ENCODE measurements at places on chromosomes 5 and 9.

DNA sequence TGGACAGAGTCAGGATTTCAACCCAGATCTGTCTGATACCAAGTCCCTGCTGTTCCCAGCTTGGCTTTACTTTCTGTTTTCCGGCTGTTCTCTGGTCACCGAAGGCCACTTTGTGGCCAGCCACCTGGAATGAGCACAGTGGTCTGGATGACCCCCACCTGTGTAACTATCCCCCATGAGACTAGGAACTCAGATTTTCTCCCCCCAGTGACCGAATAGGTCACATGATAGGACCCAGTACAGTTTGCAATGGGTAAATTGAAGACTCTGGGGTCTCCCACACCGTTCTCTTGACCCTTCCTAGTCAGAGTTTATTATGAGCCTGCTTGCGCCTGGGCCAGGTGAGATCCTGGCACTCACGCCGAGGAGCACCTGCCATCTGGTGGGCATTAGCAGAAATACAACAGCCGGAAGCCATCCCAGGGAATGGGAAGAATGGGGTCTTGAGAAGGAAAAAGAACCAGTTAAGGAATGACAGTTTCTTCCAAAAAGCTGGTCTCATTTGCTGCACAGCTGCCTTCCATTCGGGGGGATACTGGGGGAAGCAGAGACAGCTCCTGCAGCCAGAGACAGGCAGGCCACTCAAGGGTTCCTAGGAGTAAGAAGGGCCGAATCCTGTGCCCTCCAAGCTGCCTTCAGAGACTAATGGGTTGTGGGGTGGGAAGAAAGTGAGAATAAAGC is 7.1 kb downstream of the PHYHD1 start:
- peak; percentile 47 for DNase-seq

GRCh38 chr5:123429993-123430392 is 6.8 kb upstream of the CEP120 start:
- DNase-seq = no peak

DNA sequence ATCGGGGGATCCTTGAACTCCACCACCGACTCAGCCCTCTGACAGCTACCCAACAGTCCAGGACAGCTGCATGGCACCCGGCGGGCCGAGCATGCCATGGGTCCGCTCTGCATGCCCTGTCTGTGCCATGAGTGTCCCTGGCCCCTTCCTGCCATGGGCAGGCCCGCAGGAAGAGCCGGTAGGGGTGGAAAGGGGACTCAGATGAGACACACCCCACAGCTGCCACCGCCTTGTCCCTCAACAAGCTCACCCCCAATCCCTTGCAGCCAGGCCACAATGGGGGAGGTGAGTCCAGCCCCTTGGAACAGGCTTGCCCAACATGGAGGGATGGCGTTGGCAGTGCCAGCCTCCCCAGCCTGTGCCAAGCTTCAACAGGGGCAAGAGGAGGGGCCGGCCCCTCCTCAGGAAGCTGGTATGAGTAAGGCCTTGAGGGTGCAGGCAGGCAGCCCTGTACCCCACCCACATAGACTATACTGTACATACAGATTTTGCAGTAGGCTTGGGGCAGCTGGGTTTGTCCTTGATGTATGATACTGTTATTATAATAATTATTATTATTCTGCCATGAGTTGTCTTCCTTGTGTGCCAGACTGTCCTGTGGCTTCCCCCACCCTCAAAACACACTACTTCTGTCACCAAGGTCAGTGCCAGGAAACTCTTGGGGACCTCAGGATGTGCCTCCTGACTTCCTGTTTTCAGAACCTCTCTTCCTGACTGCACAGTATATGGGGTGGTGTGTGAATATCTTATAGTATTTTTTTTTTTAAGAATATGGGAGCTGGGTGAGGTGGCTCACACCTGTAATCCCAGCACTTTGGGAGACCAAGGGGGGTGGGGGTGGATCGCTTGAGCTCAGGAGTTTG is 12.0 kb upstream of the SLC34A1 start:
- DNase-seq = no peak

- DNase-seq = no peak
These were observed 20.2 kb upstream of the NREP start for GRCh38 chr5:111776913-111777781.

DNA sequence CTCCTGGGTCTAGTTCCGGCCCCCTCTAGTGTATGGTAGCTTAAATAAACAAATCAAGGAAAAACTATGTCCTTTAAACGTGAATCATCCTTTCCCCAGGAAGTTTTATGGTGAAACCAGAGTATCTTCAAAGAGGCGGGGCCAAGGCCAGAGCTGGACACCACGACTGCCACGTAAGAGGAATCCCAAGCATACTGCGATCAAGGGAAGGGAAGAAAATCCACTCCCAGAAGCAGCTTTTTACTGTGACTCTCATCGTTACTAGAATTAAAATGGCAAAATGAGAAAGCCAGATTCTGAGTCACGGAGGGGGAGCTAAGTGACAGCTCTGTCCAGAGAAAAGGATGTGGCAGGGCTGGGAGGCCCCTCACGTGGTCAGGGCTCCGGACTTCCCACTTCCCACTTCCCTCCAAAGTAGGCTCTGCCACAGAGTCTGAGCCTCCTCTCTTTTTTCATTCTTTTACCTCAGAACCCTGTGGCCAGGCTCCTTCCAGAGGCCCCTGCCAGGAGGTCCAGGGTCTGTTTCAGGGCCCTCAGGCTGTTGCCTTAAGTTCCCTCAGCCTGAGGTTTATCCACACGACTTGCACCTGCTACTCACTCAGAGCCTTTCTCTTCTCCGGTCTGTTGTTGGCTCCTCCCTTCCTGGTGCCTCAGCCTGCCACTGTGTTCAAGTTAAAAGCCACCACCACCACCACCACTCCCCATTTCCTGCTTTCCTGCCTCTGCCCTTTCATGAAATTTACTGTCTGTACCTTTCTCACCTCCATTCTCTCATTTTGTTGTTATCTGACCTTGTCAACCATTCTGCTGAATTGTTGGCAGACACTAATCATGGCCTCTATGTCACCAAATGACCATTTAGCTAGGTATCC is 1.4 kb upstream of the GLRX start:
- DNase-seq = peak; percentile 53

- peak; percentile 89 for DNase-seq
These were observed 467 bp upstream of the PHF19 start for GRCh38 chr9:120877276-120878034.

DNA sequence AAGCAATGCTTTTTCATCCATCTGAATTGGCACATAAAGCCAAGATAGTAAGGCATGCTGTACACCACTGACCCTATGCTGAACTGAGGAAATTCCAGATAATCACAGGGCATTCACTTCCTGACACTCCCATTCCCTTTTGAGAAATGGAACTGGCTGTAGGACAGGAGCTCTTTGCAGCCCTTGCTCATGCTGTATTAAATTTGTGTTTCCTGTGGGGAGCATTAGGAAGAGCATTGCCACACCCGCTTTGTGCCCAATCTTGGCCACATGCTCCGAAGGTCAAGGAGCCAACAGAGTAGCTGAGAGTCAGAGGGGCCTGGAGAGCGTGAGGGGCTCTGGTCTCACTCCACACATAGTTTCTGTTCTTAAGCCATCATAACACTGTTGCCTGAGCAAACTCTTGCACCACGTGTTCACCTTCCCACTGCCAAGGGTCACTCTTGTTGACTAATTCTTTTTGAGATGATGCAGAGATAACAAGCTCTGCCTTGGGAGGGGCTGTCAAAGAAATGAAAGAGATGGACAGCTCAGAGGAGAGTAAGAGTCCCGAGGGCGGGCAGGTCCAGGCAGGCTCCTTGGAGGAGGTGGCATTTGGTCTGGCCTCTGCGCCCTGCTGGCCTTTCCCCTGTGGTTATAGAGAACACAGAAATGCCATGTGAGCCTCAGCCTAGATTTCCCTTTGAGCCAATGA is 31.7 kb upstream of the ARAP3 start:
- DNase-seq = no peak

- DNase-seq = no peak
These were observed 250.0 kb downstream of the NR3C1 start for GRCh38 chr5:143153332-143154119.

Data from head of caudate nucleus (tissue), 42 donors.